GM19239 (cell line): ENCODE measurements at places on chromosomes 5 and 9.

DNA sequence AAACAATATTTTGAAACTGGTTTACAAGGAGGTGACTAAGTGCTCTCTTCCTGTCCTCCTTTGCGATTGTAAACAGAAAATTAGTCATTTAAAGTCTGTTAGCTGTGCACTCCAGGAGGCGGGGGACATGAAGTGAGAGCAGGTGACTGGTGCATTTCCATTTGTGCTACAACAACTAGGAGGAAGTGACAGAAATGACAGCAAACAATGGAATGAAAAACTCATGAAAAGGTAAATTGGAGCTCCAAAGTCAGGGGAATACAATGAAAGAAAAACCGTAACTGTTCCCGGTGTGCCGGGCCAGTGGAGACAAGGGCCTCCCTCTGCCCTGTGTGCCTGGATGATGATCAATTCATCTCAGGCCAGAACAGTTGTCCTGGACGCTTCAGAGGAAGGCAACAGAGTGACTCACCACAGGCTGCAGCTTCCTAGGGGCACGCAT is 439.9 kb downstream of the GADD45G start:
- DNase-seq = no peak

DNA sequence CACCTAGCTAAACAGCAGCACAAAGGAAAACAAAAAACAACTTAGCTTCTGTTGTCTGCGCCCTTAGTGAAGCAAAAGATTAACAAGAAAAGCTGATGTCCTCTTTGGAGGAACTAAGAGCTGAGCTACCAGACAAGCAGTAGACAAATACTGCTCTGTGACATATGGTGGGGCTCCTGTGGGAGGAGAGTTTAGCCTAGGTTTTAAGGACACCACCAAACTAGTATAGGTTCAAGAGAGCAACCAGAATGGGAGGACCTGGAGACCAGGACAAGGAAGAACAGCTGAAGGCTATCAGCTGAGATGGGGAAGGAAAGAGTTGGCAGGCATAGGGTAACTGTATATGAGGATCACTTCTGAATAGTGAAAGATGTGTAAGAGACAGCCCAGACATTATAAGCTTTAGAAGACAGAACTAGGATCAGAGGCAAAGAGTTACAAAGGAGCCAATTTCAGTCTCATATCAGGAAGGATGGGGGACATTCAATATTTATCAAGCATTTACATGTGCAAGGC is 27.2 kb downstream of the FBXW2 start:
- no peak for DNase-seq

DNA sequence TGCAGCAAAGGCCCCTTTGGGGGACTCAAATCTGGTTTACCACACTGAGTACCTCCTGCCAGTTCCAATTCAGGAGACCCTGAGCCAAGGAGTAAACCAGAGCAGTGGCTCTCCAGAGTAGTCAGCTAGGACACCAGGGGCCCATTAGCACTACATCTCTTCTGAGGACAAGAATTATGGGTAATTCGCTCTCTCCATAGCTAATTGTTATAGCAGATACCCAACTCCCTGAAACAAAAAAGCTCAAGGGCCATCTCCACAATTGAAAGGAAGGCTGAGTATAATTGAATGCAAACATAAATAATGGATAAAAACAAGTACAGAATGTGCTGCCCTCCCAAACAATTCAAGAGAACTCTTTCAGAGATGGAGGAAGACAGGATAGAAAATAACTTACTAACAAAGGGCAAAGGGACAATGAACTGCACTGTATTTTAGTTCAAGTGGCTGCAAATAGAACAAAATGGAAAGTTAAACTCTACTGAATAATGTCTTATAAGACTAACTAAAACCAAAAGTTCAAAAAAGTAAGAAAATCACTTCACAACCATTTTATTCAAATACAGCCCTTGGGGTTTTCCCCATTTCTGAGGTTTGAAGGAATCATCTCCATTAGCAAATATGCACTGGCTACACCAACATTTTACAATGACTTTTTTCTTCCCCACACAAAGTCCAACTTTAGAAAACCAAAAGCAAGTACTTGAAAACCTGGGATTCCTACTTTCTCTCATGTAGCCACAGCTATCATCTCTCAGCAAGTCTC is 118.8 kb downstream of the SIL1 start:
- DNase-seq = no peak

GRCh38 chr9:134570711-134571325 is 70.8 kb upstream of the COL5A1 start:
- no peak for DNase-seq
